Uterus (tissue), 4 donors: ENCODE measurements at places on chromosomes 6 and 20. TPM values are rescaled to one million over a fixed set of nuclear protein-coding genes. Genes with fewer than 3 reads are reported as not detected.

The OR12D3 gene
- not detected for total RNA-seq

The GDAP1L1 gene
- not detected for total RNA-seq

The SHLD1 gene
- total RNA-seq: 9.7 TPM

The ISM1 gene
- total RNA-seq: 2.3 TPM

The SLC22A2 gene
- total RNA-seq: not detected

The JAG1 gene
- 154 TPM for total RNA-seq

The C20orf141 gene
- not detected for total RNA-seq

The ARHGAP40 gene
- total RNA-seq: not detected

DNA sequence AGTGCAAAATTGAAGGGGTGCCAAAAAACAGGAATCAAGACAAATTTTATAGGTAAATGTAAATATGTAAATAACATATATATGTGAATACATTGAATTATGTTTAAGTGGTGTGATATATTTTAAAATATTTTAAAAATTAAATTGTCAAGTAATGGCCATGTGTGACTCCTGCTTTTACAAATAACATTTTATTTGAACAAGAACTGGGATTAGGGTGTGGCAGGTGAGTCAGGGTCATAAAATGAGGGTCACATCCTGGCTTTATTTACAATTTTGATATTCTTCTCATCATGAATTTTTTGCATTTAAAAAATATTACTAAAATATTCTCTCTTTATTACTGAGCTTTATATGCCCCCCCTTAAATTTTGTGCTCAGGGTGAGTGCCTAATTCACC is 601.1 kb upstream of the MAN1A1 start:
- no peaks in the 10 kb centered on the region for H3K27me3 ChIP-seq
- H3K27ac ChIP-seq: no peak overlapping the region
- DNase-seq: no peak
- no peak overlapping the region for H3K4me3 ChIP-seq

GRCh38 chr20:10306440-10307358 is 88.1 kb downstream of the SNAP25 start:
- H3K36me3 ChIP-seq: no peaks in the 10 kb centered on the region
- no peak overlapping the region for H3K27ac ChIP-seq
- no peak for DNase-seq
- H3K4me3 ChIP-seq: no peak overlapping the region
- no peaks in the 10 kb centered on the region for H3K27me3 ChIP-seq

DNA sequence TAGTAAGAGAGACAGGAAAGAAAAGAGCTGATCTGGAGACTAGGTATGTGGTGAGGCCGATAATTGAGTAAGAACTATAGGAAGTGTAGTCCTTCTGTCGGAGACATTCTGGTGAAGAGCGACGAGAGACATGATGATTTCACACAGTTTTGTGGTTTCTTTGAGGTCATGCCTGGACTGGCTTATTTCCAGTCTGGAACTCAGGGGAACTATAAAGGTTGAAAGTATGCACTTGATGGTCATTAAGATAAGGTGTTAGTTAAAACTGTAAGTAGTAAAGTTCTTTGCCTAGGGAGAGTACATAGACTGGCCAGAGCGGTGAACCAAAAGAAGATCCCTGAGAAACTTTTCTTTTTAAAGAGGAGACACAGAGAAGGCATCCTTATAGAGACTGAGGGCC is 68.8 kb downstream of the RFX6 start:
- no peaks in the 10 kb centered on the region for H3K36me3 ChIP-seq
- DNase-seq: no peak
- no peak overlapping the region for H3K4me3 ChIP-seq
- H3K27me3 ChIP-seq: no peaks in the 10 kb centered on the region

DNA sequence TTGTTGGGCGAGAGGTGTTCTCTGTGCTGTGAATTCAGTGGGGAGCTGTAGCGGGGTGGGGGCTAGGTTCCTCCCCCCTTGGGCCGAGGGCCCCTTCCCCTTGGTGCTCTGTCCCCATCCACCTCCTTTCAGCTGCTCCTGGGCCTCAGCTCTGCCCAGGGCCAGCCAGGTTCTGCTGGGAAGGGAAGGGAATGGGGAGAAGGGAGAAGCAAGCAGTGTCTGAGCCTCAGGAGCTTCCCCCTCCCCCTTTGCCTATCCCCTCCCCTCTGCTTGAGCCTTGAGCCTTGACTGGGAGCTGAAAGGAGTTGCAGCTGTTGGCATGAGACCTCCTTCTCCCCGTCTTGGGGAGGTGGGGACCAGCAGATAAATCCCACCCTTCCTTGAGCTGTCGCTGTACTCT is 576 bp upstream of the RRP36 start:
- H3K27ac ChIP-seq: peak overlapping the region; percentile 84
- peak overlapping the region; percentile 87 for H3K4me3 ChIP-seq
- H3K36me3 ChIP-seq: no peaks in the 10 kb centered on the region
- H3K27me3 ChIP-seq: no peaks in the 10 kb centered on the region
- DNase-seq: no peak

DNA sequence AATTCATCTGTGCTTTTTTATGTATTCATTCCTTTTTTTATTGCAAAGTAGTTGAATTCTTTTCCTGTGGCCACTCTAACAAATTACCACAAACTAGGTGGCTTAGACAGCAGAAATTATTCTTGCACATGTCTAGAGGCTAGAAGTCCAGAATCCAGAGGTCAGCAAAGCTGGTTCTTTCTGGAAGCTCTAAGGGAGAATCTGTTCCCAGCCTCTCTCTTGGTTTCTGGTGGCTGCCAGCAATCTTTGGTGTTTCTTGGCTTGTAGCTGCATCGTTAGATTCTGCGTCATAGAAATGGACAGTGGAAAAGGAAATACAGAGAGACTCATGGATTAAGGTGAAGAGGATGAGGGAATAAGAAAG is 39.3 kb downstream of the GSTA2 start:
- no peaks in the 10 kb centered on the region for H3K27me3 ChIP-seq
- no peak overlapping the region for H3K4me3 ChIP-seq

GRCh38 chr20:51221791-51222408 is 199.0 kb upstream of the KCNG1 start:
- no peak overlapping the region for H3K4me3 ChIP-seq
- H3K27ac ChIP-seq: no peak overlapping the region
- H3K4me1 ChIP-seq: no peaks in the 10 kb centered on the region
- DNase-seq: no peak
- H3K27me3 ChIP-seq: no peaks in the 10 kb centered on the region
- H3K36me3 ChIP-seq: no peaks in the 10 kb centered on the region

- no peak overlapping the region for H3K4me3 ChIP-seq
- H3K27me3 ChIP-seq: no peaks in the 10 kb centered on the region
- H3K36me3 ChIP-seq: no peaks in the 10 kb centered on the region
- no peaks in the 10 kb centered on the region for H3K4me1 ChIP-seq
These were observed 19.4 kb downstream of the PFDN4 start for GRCh38 chr20:54227241-54227640.

GRCh38 chr20:58461899-58462298 is 53.3 kb downstream of the APCDD1L start:
- H3K4me3 ChIP-seq: no peak overlapping the region
- no peaks in the 10 kb centered on the region for H3K4me1 ChIP-seq
- no peak overlapping the region for H3K27ac ChIP-seq
- no peaks in the 10 kb centered on the region for H3K36me3 ChIP-seq

- H3K36me3 ChIP-seq: no peaks in the 10 kb centered on the region
- DNase-seq: no peak
- no peak overlapping the region for H3K27ac ChIP-seq
- H3K4me3 ChIP-seq: peak overlapping the region; percentile 19
- no peaks in the 10 kb centered on the region for H3K4me1 ChIP-seq
These were observed 19.0 kb upstream of the TRDN start for GRCh38 chr6:123655521-123656306.

DNA sequence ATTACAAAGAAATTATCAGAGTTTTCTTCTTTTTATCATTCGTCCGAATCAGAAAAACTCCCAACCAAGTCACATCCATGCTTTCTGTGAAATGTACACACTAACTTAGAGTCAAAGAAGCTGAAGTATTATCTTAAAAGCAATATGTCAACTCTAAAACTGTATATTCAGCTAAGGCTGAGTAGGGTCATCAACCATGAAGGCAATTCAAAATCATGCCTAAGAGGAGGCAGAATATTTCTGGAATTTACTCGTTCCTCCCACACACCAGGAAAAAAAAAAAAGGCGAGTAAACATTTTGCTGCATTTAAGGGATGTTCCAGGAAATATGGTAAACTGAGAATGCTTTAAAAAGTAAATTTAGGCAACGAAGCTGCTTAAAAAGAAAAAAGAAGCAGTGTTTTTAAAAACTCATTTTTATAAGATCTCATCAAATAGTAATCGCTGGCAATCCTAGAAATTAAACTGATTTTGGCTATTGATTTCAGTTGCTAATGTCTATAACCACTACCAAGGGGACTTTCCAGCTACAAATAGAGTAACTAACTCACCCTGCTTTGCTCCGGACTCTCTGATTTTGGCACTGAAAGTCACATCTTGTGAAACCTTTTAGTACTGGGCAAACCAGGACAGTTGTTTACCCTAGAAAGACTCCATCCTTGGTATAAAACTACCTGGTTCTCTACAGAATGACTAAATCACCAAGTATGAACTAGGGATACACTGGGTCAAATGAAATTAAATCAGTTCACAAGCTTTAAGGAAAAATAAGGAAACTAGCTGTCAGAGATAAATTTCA is 82.8 kb downstream of the MBOAT1 start:
- no peak overlapping the region for H3K4me3 ChIP-seq
- no peaks in the 10 kb centered on the region for H3K4me1 ChIP-seq
- H3K27ac ChIP-seq: peak overlapping the region; percentile 80
- no peaks in the 10 kb centered on the region for H3K27me3 ChIP-seq
- no peak for DNase-seq
- no peaks in the 10 kb centered on the region for H3K36me3 ChIP-seq

GRCh38 chr6:131819572-131820124 is 11.8 kb downstream of the ENPP1 start:
- no peak overlapping the region for H3K4me3 ChIP-seq
- H3K4me1 ChIP-seq: peaks cover 6% of the 10 kb centered on the region
- no peak for DNase-seq
- H3K36me3 ChIP-seq: no peaks in the 10 kb centered on the region
- peak overlapping the region; percentile 17 for H3K27ac ChIP-seq
- no peaks in the 10 kb centered on the region for H3K27me3 ChIP-seq

GRCh38 chr6:21753241-21754108 is 159.9 kb downstream of the SOX4 start:
- H3K4me1 ChIP-seq: peaks cover 6% of the 10 kb centered on the region
- H3K27me3 ChIP-seq: no peaks in the 10 kb centered on the region
- H3K27ac ChIP-seq: no peak overlapping the region
- DNase-seq: no peak
- H3K4me3 ChIP-seq: no peak overlapping the region

DNA sequence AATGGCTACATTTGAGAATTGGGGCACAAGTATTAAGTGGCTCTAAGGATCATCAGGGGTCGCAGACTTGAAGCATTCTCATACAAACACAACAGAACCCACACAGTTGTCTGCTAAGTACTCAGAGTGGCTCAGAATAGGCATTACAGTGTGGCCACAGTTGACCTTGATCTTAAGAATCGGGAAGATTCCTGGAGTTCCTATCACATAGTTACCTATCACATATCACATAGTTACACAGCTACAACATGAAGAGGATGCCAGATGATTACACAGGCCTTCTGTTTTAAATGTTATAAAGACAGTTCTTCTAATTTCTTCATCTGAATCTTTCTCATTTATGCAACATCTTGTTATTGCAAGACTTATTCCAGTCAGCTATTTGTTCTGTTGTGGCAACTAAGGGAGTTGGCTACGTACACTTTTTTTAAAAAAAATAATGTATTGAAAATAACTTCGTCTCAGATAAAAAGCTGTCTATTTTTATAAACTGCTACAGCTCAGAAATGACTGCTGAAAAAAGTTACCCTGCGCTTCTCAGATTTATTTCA is 129.0 kb downstream of the REV3L start:
- H3K4me3 ChIP-seq: no peak overlapping the region
- H3K36me3 ChIP-seq: no peaks in the 10 kb centered on the region

GRCh38 chr6:158910484-158911440 is 89.2 kb downstream of the RSPH3 start:
- H3K4me1 ChIP-seq: no peaks in the 10 kb centered on the region
- no peak for DNase-seq
- no peaks in the 10 kb centered on the region for H3K36me3 ChIP-seq
- no peak overlapping the region for H3K27ac ChIP-seq
- no peak overlapping the region for H3K4me3 ChIP-seq

- H3K27ac ChIP-seq: no peak overlapping the region
- H3K27me3 ChIP-seq: peaks cover 4% of the 10 kb centered on the region
These were observed 123.3 kb upstream of the PHACTR3 start for GRCh38 chr20:59481067-59481466.

- H3K4me3 ChIP-seq: no peak overlapping the region
- DNase-seq: no peak
These were observed 46.3 kb downstream of the TP53INP2 start for GRCh38 chr20:34750484-34750883.

DNA sequence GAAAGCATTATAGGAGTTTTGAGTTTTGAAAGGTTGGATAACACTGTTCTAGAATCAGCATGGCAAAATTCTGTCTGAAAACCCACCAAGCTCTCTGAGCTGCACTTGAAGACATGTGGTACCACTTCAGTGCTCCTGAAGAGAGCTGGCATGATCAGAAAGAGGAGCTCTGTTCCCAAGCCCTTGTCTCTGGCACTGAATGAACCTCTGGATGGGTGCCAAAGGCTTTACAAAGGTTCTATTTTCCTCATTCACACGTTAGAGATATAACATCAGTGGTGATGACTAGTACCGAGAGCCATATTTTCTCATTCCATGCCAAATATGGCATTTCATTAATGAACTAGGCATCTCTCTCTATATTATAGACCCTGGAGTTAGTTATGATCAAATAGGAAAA is 301.8 kb upstream of the ID4 start:
- no peaks in the 10 kb centered on the region for H3K4me1 ChIP-seq
- no peaks in the 10 kb centered on the region for H3K36me3 ChIP-seq
- no peak for DNase-seq
- no peak overlapping the region for H3K4me3 ChIP-seq

GRCh38 chr6:139776041-139776440 is 401.6 kb upstream of the CITED2 start:
- no peaks in the 10 kb centered on the region for H3K4me1 ChIP-seq
- no peaks in the 10 kb centered on the region for H3K27me3 ChIP-seq
- DNase-seq: no peak
- no peak overlapping the region for H3K27ac ChIP-seq

- no peak overlapping the region for H3K27ac ChIP-seq
- no peak for DNase-seq
- no peak overlapping the region for H3K4me3 ChIP-seq
- H3K36me3 ChIP-seq: no peaks in the 10 kb centered on the region
- H3K27me3 ChIP-seq: no peaks in the 10 kb centered on the region
These were observed 195.2 kb downstream of the LY86 start for GRCh38 chr6:6783721-6784120.

- no peak overlapping the region for H3K4me3 ChIP-seq
- DNase-seq: no peak
- H3K4me1 ChIP-seq: no peaks in the 10 kb centered on the region
- H3K36me3 ChIP-seq: no peaks in the 10 kb centered on the region
These were observed 79.4 kb downstream of the CD24 start for GRCh38 chr6:106894978-106895702.
